CD8-positive, alpha-beta memory T cell (primary cell): ENCODE measurements at places on chromosomes 7 and 10. TPM values are rescaled to one million over a fixed set of nuclear protein-coding genes. Genes with fewer than 3 reads are reported as not detected.

DNA sequence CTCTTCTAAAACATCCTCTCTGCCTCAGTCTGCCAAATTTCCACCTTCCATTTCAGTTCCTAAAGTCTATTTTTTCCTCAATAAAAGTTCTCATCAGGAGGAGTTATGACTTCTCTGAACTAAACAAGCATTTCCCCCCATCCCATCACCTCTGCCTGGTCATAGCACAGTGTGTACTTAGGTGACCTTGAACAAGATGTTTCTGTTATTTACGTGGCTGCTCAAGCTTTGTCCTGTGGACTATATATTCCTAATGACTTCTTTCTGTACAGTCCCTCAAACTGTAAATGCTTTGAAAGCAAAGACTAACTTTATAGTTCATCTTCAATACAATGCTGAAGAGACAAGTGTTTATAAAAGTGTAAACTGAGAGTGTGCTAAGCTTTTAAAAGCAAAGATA, 166.9 kb downstream of the CPEB3 start:
- no peak for DNase-seq

DNA sequence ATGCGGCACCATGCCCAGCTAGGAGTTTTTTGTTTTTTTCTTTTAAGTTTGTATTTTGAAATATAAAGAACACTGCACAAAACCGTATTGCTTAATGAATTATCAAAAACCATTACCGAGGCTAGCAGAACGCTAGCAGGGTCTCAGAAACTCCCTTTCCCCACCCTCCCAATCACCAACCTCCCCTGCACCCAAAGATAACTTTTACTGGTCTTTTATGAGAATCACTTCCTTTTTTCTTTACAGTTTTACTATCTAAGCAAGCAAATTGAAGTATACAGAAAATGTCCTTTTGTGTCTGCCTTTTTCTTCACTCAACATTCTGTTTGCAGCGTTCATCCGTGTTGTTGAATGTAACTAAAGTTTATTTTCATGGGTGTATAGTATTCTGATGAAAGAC, 13.4 kb downstream of the HIP1 start:
- DNase-seq, result no peak

GRCh38 chr10:10914144-10914543, 103.5 kb upstream of the CELF2 start:
- no peak for DNase-seq

- no peak for DNase-seq
Measured at GRCh38 chr7:134935701-134936100, 50.6 kb upstream of the AGBL3 start.

- no peak for DNase-seq
Measured at GRCh38 chr10:70145166-70145665, 1.3 kb downstream of the TYSND1 start.

DNA sequence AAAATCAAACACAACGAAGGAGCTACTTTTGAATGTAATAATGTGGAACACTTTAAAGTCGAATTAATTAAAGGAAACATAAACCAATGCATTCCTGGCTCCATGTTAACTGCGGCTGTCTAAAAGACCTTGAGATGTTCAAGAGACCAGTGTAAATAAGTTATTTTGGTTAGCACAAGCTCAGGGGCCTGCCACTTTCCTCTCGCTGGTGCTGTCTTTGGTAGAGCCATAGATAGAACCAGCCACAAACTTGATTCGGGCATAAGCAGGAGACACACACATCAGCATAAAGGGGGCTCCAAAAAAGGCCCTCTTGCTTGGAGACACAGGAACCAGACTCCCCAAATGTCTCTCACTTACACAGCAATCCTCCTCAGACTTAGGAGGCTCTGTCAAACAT, 121.6 kb upstream of the TBX20 start:
- DNase-seq, result no peak

DNA sequence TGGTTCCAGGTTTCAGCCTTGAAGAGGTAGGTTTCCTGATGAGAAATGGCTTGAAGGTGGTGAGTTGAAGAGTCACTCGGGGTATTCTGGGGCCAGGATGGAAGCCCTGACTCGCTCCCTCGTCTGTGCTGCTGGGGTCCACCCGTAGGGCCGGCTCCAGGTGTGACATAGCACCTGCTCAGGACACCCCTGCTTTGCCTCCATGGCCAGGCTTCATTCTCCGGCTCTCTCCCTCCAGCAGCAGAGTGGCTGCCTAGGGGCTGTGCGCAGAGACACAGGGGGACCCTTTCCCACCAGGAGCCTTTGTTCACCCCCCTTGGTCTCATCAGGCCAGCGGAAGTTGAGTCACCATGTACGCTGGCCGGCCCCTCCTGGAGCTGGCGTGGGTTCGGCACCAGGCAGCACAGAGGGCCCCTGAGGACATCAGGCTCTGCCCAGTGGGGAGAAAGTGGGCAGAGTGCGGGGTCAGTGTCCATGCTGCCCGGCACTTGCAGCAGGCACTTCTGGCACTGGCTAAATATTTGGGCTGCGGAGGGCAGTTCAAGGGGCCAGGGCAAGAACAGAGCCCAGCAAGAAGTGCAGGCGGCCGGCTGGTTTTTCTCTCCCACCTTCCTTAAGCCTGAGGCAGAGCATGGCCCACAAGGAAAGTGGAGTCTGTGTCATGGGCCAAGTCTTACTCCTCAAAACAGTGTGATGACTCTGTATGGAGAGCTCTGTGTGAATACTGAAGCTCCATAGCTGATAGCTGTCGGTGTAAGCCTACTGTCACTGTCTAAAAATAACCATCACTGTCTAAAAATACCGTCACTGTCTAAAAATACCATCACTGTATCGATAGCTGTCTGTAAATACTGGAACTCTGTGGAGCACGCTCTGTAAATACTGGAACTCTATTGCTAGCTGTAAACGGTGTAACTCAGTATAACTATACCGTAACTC, 3.7 kb upstream of the PRKAR1B start:
- no peak for DNase-seq

DNA sequence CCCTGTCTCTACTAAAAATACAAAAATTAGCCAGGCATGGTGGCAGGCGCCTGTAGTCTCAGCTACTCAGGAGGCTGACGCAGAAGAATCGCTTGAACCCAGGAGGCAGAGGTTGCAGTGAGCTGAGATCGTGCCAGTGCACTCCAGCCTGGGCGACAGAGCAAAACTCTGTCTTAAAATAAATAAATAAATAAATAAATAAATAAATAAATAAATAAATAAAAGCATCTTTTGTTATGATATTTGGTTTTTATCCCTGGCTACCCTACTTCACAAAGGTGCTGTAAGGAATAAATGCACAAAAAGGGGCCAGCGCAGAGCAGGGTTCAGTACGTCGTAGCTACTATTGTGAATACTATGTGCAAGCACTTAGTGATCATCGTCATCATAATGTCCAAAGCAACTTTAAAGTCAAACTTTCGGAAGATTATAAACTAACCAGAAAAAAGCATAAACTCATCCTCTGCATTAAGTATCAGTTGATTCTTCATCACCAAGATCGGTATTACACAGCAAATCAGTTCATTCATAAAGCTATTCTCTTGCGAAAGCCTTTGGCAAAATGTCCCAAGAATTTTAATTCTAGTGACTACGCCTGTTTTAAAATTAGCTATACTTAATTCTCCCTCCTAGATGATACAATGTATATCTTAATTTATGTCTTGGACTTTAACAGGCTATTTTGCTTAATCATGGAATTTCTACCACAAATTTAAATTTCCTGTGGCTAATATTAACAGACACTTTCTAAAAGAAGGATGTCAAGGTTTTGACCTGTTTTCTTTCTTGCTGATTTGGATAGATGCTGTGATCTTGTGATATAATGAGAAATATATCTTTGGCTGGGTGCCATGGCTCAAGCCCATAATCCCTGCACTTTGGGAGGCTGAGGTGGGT, 7.6 kb upstream of the NFE2L3 start:
- no peak for DNase-seq

- no peak for DNase-seq
Measured at GRCh38 chr10:110985497-110986275, 66.3 kb downstream of the SHOC2 start.

- no peak for DNase-seq
Measured at GRCh38 chr7:5425507-5426225, 2.0 kb upstream of the TNRC18 start.

DNA sequence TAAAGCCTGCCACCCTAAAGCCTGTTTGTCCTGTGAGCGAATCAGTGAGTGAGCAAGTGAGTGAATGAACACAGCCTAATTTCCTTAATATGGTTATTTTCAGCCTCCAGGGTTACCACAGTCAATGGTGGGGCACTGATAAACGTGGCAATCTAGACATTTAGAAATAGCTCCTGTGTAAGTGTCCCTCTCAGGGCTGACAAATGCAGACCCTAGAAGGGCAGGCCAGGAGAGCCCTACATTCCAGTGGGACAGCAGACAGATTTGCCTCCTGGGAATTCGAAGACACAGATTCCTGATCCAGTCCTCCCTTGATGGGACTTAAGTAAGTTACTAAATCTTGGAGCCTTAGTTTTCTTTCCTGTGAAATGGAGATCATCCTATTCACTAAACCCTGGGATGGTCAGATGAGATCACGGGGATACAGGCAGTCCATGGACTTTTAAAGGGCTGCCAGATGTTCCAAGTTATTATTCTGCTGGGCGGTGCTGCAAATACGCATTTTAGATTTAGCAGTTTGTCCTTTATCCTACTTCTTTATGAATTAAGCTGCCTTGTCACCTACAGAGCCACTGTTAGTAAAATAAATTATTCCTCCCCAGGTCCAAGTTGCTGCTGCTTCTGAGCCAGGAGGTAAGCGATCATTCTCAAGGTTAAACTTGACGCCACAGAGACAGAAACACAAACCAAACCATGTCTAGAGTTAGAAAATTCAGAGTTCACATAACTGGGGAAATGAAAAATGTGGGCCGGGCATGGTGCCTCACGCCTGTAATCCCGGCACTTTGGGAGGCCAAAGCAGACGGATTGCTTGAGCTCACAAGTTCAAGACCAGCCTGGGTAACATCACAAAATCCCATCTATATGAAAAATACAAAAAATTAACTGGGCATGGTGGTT, 54.8 kb upstream of the TM9SF3 start:
- no peak for DNase-seq

DNA sequence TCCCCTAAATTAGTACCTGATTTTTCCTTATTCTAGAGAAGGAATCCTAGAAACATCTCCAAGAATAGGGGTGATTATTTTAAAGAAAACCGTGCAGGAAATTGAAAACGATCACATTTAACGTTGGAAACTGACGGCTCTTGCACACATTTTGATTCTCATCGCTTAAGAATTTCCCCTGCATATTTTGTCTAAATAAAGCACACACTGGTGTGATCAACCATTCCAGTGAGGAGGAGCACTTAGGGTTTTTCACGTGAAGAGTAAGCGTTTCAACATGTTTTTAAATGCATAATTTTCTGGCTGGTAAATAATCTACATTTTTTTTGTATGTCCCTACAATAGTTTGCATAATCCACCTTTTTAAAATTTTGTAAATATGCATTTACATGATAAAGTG, 229.7 kb upstream of the PFKP start:
- no peak for DNase-seq

- no peak for DNase-seq
Measured at GRCh38 chr10:104077663-104078151, 8.0 kb downstream of the COL17A1 start.

- no peak for DNase-seq
Measured at GRCh38 chr7:7569615-7570014, 2.9 kb downstream of the MIOS start.

DNA sequence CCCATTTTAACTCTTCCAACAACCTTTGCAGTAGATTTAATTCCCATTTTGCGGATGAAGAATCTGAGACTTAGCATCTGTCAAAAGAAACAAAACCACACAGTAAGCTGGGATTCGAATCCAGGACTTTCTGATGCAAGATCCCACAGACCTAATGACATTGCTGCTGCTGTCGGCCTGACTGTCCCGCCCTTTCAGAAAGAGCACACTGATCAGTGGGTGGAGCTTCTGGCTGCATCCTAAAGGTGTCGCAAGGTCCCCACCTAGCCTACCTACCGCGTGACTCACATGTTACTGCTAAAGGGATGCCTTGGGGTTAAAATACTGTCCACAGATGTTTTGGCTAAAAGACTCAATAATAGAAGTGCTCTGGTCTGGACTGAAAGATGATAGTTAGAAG, 134.7 kb downstream of the EMX2 start:
- no peak for DNase-seq

GRCh38 chr10:52082307-52082706, 231.8 kb upstream of the DKK1 start:
- no peak for DNase-seq

GRCh38 chr7:94264756-94265155, 129.9 kb upstream of the COL1A2 start:
- DNase-seq, result no peak

- DNase-seq, result no peak
Measured at GRCh38 chr7:109101332-109101731, 531.7 kb downstream of the DNAJB9 start.

GRCh38 chr7:122849322-122849956, 36.8 kb downstream of the CADPS2 start:
- DNase-seq, result no peak

DNA sequence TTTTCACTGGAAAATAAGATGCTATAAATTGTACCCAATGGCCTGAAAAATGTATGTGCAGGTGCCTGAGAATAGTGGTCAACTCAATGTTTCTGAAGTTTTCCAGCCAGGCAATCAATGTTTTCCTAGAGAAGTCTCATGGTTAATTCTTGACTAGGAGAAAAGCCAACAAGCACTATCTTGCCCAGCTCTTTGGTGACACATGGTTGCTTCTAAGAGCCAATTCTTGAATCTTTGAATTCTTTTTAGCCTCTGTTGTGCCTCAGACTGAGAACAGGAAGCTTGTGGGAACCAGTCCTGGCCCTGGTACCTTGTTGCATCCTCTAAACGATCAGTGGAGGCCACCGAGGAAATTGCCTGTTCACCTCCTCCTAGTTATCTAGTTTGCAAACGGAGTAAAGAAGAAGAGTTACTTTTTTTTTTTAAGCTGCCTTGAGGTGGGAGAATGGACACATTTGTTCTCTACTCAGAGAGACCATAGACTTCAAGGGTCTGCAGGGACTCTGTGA, 144.0 kb upstream of the MKLN1 start:
- DNase-seq, result peak; percentile 6

The ZNF488 gene
- total RNA-seq, result 0.44 TPM

The NUTM2E gene
- 0.11 TPM for total RNA-seq

The SLC13A4 gene
- not detected for total RNA-seq

The CNPY1 gene
- not detected for total RNA-seq

The LIPN gene
- total RNA-seq, result not detected

The ARHGEF35 gene
- total RNA-seq, result 5.3 TPM

The CCDC7 gene
- 11.6 TPM for total RNA-seq

The KNDC1 gene
- not detected for total RNA-seq

The SFTPA2 gene
- not detected for total RNA-seq

The SPDYE6 gene
- total RNA-seq, result not detected

The AGK gene
- 88.5 TPM for total RNA-seq

The OR13A1 gene
- not detected for total RNA-seq
